Choroid plexus epithelial cell (primary cell): ENCODE measurements at places on chromosomes 4 and X.

- DNase-seq, result no peak
These were observed 25.2 kb downstream of the YTHDC1 start for GRCh38 chr4:68324519-68325262.

- no peak for DNase-seq
These were observed 1008.8 kb downstream of the ADGRL3 start for GRCh38 chr4:62208921-62209320.

DNA sequence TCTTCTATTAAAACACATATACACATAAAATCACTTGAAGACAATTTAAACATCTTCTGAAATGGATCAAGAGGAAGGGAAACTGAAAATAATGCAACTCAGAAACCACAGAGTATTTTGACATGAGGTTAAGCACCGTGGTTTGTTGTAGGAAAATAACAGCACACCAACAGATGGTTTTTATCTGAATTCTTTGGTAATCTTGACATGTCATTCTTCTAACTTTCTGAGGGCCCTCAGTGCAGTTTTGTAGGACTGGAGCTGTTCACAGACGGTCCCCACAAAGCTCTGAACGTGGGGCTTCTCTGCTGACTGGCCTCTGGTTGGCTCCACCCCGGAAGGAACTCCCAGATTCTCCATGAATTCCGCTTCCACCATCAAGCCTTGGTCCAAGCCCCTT is 16.0 kb upstream of the TLR8 start:
- DNase-seq, result peak; percentile 14

DNA sequence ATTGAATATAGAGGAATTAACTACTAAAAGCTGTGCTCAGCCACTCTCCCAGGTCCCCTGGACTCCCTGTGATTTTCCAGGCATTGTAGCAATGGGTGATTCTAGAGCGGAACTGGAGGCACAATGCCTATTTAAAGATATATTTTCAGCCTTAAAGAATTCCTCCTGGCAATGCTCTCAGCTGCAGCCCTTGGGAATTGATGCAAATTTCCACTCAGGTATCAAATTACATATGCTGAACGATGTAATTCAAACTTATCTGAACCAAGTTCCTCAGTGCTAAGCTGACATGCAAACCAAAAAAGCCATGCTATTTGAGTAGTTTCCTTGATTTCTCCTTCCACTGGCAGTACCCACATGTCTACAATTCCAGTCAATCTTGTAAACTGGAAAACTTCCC is 86.3 kb upstream of the GABRA3 start:
- DNase-seq, result peak; percentile 1

GRCh38 chrX:38985375-38985774 is 184.1 kb downstream of the MID1IP1 start:
- peak; percentile 30 for DNase-seq

GRCh38 chr4:151679231-151679630 is 81.6 kb downstream of the GATB start:
- DNase-seq, result no peak

GRCh38 chr4:127642169-127642568 is 9.4 kb downstream of the INTU start:
- DNase-seq, result peak; percentile 26

DNA sequence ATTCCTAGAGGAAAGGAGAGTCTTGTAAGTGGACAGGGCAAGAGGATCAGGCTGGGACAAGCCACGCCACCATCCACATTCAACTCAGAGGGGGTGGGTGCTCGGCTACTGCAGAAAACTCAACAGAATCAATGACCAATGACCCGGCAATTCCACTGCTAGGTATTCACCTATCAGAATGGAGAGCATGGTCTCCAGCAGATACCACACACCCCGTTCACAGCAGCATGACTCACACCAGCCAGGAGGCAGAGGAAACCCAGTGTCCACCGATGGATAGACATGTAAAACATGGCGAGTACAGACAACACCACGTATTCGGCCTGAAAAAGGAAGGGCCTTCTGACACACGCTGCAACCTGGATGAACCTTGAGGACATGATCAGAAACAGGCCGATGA is 175.9 kb downstream of the AFAP1 start:
- peak; percentile 93 for DNase-seq

DNA sequence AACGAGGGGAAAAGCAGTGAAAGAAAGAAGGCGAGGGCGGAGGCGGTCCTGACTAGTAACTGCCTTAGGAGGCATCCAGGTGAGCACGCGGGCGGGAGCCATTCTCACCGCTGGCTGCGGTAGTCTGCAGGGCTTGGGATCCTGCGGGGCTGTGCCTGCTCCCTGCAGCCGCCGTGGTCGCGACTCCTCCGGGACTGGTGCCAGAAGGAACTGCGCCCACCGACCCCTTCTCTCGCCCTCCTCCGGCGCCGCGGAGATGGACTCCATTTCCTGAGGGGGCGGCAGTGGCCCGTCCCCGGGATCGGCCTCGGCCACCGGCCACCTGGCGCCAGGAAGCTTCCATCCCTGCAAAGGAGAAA is 543 bp downstream of the NFXL1 start:
- no peak for DNase-seq

- no peak for DNase-seq
These were observed 27.0 kb downstream of the CLCN4 start for GRCh38 chrX:10183760-10184159.

DNA sequence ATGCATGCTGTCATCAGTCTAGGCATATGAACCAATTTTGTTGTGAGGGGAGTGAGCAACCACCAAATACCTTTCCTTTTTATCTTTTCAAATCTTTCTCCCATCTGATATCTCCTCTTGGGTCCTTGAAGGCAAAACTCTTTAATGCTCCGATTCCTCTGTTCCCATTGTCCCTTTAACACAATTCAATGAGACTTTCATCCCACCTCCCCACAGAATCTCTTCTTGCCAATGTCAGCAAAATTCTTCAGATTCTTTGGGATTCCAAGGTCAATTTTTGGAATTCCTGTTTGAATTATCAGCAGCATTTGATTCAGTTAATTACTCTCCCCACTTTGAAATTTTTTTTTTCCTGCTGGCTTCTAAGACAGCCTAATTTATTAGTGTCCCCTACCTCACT is 232.7 kb downstream of the COX7B2 start:
- no peak for DNase-seq

GRCh38 chr4:187910741-187911140 is 84.8 kb upstream of the ZFP42 start:
- no peak for DNase-seq

DNA sequence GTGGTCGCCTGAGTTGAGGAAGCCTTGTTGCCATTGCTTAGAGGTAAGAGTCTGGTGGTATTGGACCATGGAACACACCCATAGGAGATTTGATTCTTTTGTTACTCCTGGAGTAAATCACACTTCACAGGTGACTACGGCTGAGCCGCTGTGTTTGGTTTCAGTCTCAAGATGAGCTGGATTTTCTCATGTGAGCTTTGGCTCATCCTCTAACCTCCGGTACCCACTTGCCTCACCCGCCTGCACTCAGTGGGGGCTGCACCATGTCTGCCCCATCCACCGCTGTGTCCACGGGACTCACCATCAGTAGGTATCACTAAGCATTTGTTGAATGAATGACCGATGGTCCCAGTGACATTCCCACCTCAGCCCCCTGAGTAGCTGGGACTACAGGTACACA is 52.7 kb downstream of the HTT-AS start:
- no peak for DNase-seq

DNA sequence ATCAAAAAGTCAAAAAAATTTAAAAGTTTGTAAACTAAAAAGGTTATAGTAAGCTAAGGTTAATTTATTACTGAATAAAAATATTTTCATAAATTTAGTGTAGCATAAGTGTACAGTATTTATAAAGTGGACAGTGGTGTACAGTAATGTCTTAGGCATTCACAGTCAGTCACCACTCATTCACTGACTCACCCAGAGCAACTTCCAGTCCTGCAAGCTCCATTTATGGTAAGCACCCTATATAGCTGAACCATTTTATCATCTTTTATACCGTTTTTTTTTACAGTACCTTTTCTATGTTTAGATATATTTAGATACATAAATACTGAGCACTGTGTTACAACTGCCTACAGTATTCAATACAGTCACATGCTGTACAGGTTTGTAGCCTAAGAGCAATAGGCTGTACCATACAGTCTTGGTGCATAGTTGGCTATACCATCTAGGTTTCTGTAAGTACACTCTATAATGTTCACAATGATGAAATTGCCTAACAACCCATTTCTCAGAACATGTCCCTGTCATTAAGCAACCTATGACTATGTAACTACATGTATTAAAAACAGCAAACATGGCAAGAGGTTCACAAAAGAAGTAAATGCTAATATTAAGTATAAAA is 18.6 kb downstream of the ACSL4 start:
- peak; percentile 82 for DNase-seq

- peak; percentile 97 for DNase-seq
These were observed 41.9 kb downstream of the TNIP2 start for GRCh38 chr4:2714061-2714770.

GRCh38 chr4:8349664-8350236 is 80.2 kb downstream of the HTRA3 start:
- no peak for DNase-seq

DNA sequence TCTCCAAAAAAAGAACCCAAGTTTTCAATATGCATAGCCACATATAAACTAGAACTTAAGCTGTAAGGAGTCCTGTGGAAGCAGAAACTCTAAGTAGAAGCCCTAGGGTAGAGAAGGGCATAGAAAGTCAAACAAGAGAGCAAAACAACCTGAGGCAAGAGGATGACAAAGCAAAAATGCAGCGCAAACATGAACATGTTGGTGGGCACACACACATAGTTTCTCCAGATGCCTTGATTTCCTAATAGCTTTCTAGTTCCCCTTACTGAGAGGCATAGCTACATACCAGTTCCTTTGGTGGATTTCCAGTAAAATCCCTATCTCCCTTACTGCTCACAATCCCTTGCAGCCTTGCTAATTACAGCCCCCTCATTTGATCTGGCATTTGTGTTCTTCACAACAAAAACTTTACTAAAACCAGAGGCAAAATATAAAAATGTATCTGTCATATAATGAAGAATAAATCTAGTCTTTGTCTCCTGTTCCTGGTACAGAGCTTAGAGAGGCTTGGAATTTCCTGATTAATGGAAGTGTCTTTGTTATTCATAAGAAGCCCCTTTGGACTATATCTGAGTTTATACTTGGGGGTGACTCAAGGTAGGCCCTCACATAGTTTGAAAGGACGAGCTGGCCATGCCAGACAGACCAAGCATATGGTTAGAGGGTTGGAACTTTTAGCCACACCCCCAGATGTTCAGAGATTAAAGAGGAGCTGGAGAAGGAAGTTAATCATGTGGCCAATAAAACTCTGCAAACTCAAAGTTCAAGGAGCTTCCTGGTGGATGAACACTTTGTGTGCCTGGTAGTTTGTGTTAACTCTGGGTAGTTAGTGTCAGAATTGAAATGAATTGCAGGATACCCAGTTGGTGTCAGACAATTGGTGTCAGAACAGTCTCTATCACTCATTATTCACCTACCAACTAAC is 52.7 kb upstream of the ZCCHC13 start:
- peak; percentile 87 for DNase-seq

GRCh38 chr4:25863831-25864418 is 1.1 kb upstream of the SEL1L3 start:
- no peak for DNase-seq

GRCh38 chr4:118270492-118270891 is 82.3 kb downstream of the PRSS12 start:
- peak; percentile 80 for DNase-seq

DNA sequence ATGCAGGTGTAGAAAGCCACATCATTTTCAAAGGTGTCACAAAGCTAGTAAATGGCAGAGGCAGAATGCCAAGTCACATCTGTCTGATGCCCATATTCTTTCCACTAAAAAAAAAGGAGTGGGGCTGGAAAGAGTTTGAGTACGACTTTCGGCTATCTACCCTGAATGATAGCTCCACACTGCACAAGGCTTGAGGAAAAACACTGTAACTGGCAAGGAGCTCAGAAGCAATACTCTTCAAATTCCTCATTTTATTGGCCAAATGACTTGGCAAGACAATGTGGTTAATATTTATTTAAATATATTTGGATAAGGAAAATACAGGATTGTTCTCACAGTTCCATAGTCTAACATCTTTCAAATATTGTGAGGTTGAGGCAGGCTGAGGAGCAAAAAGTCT is 5.4 kb upstream of the ADH1C start:
- DNase-seq, result no peak

- DNase-seq, result no peak
These were observed 141.4 kb downstream of the NAA11 start for GRCh38 chr4:79184476-79184875.

GRCh38 chr4:8270912-8271815 is 1.6 kb downstream of the HTRA3 start:
- DNase-seq, result peak; percentile 38

DNA sequence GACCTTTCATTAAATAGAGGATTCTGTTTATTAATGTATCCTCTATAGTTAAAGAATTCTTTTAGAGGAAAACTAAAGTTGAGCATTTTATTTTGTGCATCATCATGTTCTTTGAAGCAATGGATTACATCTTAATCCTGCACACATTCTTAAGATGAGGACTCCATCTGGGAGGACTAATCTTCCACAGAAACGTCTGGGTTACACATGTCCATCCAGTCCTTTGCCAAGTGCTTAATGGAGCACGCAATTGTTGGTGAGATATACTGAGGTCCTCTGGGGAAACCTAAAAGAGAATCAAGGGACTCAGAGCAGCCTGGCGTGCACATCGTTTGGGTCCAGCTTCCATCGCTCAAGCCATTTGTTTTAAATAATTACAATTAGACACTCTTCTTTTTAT is 115.1 kb upstream of the SFRP2 start:
- DNase-seq, result no peak

DNA sequence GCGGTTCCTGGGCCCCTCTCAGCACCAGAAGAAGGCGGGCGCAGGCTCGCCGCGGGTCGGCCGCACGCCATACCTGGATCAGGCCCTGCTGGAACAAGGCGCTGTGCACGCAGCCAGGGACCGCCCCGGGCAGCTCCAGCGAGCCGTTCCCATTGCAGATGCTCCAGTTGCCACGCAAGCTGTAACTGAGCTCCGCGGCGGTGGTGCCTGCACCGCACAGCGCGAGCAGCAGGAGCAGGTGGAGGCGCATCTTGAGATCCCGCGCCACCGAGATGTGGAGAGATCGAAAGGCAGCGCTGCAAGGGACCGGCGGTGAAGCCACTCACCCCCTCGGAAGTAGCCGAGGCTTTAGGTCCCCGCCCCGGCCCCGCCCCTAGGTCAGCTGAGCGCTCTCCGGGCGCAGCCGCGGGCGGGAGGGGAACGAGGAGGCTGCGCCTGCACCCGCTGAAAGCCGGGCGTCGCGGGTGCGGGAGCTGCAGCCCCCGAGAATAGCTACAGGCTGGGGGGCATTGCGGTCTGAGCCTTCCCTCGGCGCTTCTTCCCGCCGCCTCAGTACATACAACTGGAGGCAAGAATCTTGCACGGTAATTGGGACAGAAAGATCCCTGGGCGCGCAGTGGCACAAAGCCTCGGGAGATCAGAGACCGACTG is at the start of gene MANBA:
MANBA (minus strand) TSS at position 324 of the 651 bp plus-strand sequence; CDS start at position 250, 74 bp downstream.
- peak; percentile 73 for DNase-seq

DNA sequence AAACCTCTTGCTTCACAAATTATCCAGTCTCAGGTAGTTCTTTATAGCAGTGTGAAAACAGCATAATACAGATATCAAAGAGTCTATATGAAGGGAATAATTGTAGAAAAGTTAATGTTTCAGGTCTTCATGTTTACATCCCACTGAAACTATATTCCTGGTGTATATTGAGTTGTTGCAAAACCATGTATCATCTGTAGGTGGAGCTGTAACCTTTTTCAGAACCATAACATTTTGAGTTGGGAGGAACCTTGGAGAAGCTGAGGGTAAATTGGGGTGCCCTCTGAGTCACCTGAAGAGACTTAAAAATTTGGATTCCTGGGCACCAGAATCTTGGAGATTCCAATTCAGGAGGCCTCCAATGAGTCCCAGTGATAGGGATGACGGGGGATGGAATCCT is 51.9 kb upstream of the TAPT1 start:
- no peak for DNase-seq

GRCh38 chrX:4588056-4588455 is 874.6 kb upstream of the PRKX start:
- DNase-seq, result no peak
